Right renal pelvis (tissue), 4 donors: ENCODE measurements at places on chromosomes 7 and 10. TPM values are rescaled to one million over a fixed set of nuclear protein-coding genes. Genes with fewer than 3 reads are reported as not detected.
A peak's percentile ranks its signal among the peaks of the same experiment; 100 is the strongest.

DNA sequence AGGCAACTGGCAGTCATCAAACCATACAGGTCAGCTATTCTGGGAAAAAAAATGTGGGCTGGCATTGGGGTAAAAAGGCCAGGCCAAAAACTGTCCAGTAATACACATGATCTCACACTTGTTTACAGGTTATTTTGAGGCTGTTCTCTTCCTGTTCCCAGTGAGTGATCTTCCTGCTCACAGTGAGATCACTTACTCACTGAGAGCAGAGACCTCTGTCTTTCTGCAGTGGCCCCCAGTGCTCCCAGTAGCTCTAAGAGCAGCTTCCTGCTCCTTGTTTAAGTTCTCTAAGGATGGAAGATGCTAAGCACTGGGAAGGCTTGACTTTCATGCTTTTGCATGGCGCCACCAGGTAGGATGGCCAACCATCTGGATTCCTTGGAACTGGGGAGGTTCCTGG is 93.5 kb upstream of the KIAA1217 start:
- DNase-seq, result no peak

DNA sequence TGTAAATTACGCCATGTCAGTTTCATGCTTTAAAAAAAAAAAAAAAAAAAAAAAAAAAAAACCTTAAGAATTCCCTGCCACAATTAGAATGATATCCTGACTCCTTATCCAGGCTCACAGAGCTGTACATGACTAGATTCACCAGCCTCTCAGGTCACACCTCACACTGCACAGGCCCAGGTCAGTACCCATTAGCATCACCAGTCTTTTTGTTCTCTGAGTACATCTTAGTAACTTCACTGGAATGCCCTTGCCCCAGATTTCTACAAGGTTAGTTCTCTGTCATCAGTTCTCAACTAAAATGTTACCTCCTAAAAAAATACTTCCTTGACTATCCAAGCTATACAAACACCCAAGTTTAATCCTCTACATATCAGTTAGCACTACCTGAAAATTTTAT is 211.0 kb downstream of the LRRN3 start:
- no peak for DNase-seq

DNA sequence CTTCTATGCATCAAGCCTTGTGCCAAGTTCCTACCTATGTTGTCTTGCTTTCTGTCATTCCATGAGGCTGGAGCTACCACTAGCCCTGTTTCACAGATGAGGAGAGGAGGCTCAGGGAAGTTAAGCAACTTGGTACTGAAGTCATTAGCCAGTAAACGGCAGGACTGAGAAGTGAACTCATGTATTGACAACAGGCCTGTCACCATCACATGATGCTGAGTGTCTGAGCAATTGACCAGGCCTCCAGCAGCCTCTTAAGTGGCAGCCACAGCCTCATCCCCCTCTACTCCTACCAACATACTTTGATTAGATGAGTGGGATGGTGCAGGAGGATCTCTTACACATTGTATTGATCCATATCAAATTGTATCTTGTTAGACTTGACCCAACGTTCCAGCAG is 317.6 kb downstream of the GRID1 start:
- DNase-seq, result no peak

GRCh38 chr7:22066522-22066921 is 120.8 kb upstream of the CDCA7L start:
- no peak for DNase-seq

- DNase-seq, result no peak
These were observed 39.8 kb downstream of the FOXI2 start for GRCh38 chr10:127776816-127777215.

DNA sequence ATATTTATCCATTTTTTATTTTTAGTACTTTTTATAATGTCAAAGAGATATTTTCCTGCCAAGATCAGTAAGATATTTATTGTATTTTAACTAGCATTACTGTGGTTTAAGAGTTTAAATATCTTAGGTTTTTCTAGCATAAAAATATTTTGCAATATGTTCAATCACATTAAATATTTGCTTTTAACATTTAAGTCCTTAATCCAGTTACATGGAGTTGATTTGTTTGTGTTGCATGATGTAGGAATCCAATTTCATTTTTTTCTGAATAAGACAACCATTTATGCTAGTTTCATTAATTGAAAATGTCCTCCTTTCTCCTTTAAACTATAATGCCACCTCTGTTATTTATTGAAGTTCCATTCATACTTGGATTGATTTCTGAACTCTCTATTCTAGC is 41.8 kb downstream of the CAV1 start:
- DNase-seq, result no peak

DNA sequence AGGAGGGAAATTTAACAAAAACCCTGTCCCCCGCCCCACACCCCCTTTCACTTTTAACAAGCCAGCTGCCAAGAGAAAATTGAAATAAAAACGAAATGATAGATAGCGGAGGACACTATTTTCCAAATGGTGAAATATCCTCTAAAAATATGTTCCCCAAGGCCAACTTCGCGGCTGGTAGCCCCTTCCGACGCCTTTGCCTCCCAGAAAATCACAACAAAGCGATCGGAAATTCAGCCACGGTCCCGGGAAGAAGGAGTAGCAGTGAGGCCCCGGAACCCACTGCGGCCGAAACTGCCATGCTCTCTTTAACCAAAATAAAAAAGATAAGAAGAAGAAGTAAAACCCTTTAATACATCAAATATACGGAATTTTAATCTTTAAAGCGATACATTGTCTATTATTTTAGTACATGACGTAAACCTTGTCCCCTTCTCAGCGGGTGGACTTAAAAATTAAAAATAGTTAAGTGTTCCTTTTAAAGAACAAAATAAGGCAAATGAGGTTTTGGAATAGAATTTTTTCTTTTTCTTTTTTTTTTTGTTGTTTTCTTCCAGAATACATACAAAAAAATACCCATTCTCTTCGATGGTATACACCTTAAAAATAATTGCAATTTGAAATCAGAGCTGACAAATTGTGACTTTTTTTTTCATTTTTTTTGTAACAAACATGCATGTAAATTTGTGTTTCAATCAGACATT is 3.9 kb downstream of the ZNF503 start:
- DNase-seq, result peak; percentile 37

DNA sequence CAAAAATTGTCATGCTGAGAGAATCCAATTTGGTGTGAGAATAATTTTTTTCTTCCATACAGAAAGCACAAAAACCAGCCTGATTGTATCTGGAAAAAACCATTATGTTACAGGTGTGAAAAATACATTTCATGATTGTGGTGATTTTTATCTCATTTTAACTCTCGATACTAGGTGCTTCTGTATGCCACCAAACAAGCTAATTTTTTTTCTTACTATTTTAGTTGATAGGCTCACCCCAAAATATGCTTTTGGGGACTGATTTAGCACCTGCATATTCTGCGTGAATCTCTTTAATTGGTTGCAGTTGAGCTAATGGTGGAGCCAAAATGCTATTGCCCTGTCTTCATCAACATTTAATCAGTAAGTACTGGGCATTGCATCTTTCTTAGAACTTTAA is 1.9 kb downstream of the DMTF1 start:
- no peak for DNase-seq

NAT16 gene
- not detected for polyA plus RNA-seq

ADAM12 gene
- polyA plus RNA-seq, result 29.0 TPM
